ENCODE measurements at places on chromosomes 1 and 21.

GRCh38 chr1:150964164-150964489 is 10.5 kb downstream of the CERS2 start:
- no peak for DNase-seq

- DNase-seq, result no peak
These were observed 206.0 kb downstream of the CAMTA1 start for GRCh38 chr1:6991266-6991665.

DNA sequence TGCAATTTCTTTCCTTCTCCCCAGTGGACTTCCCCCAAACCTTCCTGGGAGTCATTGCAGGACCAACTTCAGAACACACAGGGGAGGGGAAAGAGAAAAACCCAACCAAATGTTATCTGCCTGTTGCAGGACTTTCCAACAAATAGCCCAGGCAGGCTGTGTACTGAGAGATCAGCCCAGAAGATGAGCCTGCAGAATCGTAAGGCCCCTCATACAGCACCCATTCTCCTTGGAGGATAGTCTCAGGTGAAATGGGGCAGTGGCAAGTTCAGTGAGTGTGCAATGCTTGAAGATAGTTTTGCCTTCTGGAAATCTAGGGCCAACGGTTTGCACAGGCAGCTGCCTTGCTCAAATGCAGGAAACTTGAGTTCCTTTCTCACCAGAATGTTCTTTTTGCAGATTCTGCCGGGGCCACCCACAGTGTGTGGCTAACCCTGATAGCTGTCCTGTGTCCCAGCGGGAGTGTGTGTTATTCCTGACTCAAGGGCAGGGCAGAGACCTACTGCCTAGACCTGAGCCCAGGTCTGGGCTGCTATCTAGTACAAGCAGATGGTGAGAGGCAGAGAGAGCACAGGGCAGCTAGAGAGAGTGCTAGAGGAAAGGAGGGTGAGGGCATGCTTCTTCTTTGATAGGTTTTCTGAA is 48.8 kb downstream of the GADD45A start:
- no peak for DNase-seq

DNA sequence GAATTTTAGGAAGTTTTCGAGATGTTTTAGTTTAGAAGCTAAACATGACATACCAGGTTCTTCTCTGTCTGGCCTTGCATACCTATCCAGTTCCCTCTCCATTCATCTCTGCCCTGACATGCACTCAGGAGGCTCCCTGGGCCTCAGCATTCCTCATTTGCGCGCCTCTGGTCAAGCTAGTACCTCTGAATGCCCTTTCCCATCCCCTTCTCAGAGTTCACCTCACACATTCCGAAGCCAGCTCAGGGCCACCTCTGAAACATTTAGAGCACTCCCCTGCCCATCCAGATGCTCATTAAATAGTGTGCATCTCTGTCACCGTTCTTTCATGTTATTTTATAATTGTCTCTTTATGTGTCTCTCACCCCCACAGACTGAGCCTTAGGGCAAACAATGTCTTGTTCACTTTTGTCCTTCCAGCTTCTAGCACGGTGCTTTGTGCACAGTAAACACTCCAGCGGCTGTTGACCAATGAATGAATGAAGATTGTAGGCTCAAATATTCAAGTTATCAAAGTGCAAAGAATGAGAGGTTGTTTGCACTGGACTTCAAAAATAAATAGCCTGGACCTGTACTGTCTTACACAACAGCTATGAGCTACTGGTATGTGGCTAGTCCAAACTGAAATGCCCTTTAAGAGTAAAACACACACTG is 1.2 kb upstream of the DHCR24 start:
- no peak for DNase-seq

GRCh38 chr1:173347282-173347818 is 129.8 kb upstream of the PRDX6 start:
- DNase-seq, result no peak

DNA sequence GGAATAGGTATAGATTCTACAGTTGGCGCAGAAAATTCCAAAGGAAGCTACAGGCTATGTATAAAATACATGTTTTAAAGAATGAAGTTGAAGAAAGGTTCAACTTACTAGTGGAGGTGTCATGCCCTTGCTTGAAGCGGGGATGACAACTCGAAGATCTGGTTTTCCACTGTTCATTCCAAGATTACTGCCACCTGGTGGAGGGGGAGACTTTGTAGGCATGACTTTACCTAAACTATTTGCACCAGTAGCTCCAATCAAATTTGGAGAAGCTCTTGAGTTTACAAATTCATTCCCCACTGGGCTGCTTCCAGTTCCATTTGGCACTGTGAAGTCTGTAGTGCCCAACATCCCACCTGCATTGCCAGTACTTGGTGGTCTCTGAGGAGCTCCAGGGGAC is 81.7 kb downstream of the AXDND1 start:
- no peak for DNase-seq

GRCh38 chr1:33624261-33624990 is 152.0 kb downstream of the ZSCAN20 start:
- DNase-seq, result no peak

DNA sequence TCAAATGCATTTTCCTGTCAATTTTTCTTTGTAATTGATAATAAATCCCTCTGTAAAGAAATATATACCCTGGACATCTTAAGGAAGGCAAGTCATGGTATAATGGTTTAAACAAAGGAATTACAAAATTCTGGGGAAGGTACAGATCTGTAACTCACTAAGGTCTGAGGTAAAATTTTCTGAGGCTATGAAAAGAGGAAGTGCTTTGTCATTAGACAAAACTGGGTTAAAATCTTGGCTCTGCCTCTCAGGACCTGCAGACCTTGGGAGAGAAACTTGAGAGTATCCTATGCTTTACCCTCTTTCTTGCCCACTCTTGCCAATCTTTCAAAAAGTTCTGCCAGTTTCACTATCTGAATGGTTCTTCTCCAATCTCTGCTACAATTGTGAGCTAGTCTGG is 26.8 kb upstream of the BEND5 start:
- DNase-seq, result no peak

- DNase-seq, result no peak
These were observed 22.2 kb upstream of the ITPKB start for GRCh38 chr1:226761322-226761721.

- DNase-seq, result no peak
These were observed 76.1 kb downstream of the AGO3 start for GRCh38 chr1:36006941-36007500.

DNA sequence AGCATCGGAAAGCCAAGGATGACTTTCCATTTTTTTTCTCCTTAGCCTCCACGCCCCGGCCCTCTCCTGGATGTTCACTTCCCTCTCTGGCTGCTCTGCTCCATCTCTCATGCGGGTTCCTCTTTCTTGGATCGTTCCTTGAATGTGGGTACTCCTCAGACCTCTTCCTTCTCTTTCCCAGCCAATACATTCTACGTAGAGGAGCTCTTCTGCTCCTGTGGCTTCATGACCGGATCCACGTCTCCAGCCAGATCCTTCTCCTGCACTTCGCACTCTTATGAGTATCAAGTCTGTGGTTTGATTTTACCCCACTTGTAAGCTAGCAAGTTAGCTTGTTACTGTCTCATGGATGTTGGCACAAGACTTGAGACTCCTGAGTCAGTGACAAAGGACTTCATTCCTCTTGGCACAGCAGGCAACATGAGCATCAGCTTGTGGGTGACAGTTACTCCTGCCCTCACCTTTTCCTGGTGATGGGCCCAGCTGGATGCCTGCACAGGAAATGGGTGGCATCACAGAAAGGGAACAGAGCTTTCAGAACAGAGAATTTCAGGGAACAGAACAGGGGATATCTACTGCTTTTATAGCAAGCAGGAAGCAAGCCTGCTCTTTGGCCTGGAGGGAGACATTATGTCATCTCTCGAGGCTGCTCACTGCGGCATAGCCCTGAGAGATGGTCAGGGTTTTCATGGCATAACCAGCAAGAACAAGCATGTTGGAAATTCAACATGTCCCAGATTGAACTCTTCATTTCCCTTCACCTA is 100.1 kb upstream of the KIF26B start:
- no peak for DNase-seq

GRCh38 chr1:98515744-98516143 is 145.8 kb upstream of the SNX7 start:
- no peak for DNase-seq

DNA sequence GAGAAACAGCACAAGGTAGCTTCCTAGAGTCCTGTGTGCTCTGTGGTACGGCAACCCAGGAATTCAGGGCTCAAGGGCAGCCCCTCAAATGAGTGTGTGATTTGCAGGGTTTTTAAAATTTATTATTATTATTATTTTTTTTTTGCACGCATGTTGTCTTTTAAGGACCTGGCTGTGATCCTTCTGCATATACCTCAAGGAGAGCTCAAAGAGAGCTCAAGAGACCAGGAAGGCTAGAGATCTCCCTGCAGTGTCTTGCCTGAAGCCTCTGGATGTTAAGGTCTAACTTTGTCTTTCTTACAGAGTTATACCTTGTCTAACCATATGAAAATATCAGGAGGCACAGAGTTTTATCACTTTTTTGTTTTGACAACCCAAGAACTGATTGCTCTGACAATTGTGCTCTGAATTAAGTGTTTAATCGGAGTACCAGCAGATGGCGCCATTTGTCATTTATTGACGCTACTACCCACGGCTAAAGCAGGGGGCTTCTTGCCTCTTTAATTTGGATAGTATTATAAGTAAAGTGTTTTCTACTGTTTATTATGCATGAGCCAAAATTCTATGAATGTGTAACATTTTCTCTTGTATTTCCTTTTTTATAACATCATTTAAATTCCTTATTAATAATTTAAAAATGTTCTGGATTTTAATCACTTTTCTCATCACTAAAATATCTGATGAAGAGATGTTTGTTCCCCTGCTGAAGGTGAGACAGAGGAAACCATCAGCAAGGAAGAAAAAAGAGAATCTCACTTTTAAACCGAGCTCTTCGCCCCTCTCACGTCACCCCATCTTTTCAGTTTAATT is 35.8 kb upstream of the LMO4 start:
- DNase-seq, result peak; percentile 44

DNA sequence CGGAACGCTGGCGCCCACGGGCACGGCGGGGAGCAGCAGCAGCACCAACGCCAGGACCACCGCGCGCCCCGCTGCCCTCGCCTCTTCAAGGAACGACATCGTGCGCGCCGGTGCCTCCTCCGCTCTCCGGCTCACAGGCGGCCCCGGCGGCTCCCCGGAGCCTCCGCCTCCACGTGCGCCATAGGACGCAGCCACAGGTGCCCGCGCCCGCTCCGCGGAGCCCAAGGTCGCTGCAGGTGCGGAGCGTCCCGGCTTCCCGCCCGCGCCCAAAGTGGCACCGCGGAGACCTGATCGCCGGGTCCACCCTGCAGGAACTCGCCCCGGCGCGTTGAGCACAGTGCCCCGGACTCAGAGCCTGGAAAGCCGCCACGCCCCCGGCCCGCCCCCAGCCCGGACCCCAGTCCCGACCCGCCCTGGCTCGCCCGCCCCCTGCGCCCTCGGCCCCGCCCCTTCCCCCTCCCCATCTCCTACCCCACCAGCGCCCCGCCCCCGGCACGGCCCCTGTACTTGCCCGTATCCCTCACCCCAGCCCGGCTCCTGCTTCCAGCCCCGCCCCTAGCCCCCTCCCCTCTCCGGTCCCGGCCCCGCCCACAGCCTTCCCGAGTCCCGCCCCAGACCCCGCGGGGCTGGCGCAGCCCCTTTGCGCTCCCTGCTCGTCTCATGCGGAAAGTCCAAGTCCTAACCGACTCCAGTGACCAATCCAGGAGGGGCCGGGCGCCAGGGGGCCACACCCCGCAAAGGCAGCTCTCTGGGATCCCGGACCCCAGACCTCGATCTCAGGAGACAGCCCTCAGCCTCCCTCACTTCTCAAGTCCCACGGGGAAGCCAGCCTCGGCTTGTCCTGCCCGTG is at the start of gene MEGF6:
Gene MEGF6 (minus strand): TSS at position 339 of the 850 bp plus-strand sequence. CDS start 240 bp downstream, at position 99.
- DNase-seq, result no peak

DNA sequence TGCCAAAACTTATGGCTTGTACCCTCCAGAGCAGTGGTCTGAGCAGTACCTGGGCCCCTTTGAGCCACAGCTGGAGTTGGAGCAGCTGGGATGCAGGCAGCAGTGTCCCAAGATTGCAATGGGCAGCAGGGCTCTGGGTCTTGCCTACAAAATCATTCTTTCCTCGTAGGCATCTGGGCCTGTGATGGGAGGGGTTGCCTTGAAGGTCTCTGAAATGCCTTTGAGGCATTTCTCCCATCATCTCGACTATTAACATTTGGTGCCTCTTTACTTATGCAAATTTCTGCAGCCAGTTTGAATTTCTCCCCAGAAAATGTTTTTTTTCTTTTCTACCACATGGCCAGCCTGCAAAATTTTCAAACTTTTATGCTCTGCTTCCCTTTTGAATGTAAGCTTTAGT is 31.0 kb upstream of the TSPAN2 start:
- no peak for DNase-seq

DNA sequence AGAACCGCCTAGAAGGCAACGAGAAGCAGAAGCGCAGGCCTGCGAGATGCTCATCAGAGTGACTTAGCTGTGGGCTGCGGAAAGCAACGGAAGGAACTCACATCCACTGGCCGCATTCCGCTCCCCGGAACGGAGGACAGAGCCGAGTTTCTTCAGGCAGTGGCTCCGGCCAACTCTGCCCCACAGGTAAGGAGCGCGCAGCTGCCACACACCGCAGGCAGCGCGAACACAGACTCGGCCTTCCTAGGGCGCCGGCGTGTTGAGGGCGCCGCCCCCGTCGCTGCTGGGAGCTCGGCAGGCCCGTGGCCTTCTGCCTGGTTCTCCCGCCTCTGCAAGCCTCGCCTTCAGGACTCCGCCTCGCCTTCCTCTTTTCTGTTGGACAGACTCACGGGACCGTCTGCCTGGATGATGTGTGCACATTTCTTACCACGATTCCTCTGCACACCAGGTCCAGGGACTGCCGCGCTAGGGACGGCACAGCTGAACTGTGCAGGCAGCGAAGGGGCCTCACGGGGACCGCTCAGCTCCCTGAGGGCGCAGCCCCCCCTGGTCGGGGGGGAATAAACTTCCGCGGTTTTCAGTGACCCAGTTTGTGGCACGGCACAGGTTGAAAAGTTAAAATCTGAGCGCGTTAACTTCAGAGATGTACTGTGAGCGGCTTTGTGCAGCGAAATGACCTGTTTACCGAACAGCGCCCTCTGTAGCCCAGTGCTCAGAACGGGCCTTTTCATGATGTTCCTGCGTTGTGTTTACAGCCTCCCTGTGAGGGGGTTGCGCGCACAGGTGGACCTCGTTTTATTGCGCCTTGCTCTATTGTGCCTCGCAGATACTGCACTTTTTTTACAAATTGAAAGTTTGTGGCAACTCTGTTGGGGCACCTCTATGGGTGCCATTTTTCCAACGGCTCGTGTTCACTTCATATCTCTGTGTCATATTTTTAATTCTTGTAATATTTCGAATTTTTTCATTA is 15.8 kb downstream of the TCP10L start:
- DNase-seq, result peak; percentile 63

GRCh38 chr1:115121793-115122192 is 32.5 kb upstream of the TSPAN2 start:
- DNase-seq, result no peak

- DNase-seq, result no peak
These were observed 49.9 kb downstream of the SNX27 start for GRCh38 chr1:151661751-151662150.

DNA sequence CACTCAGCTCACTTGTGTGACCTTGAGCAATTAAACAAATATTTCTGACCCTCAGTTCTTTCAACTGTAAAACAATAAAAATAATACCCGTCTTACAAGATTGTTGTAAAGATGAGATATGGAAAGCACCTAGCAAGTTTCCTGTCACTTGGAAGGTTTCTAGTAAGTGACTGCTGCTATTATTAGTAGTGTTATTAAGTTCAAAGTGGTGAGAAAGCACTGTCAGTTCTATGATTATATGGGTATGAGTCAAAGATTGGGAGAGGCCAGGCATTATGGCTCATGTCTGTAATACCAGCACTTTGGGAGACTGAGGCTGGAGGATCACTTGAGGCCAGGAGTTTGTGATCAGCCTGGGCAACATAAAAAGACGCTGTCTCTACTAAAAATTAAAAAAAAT is 145.4 kb downstream of the C1orf21 start:
- DNase-seq, result no peak
